ENCODE measurements at places on chromosomes 3 and 15.

- DNase-seq = no peak
Observed at GRCh38 chr3:126274735-126275619, 82.2 kb downstream of the KLF15 start.

GRCh38 chr3:99537416-99537815 lies 101.0 kb upstream of the COL8A1 start:
- DNase-seq = no peak

GRCh38 chr15:88835646-88836045 lies 32.4 kb downstream of the ACAN start:
- no peak for DNase-seq

- DNase-seq = no peak
Observed at GRCh38 chr3:170635385-170635735, 49.5 kb upstream of the SLC7A14 start.
